ENCODE measurements at places on chromosomes 3 and 15. TPM values are rescaled to one million over a fixed set of nuclear protein-coding genes. Genes with fewer than 3 reads are reported as not detected.

The VEPH1 gene
- total RNA-seq: 1.3 TPM

The ST8SIA2 gene
- total RNA-seq: not detected

The GHRL gene
- total RNA-seq: 0.13 TPM

The UCN2 gene
- 12.9 TPM for total RNA-seq

The SAXO2 gene
- total RNA-seq: 0.38 TPM

The NUSAP1 gene
- 3.7 TPM for total RNA-seq

The ZSCAN2 gene
- 7.4 TPM for total RNA-seq

The ZNF660 gene
- total RNA-seq: 0.26 TPM

The SLC38A3 gene
- total RNA-seq: not detected

- DNase-seq: peak; percentile 27
These were observed 14.4 kb upstream of the HTR3E start for GRCh38 chr3:184082465-184082864.

GRCh38 chr3:12158387-12159226 lies at the start of gene TIMP4:
TSS of gene TIMP4 (minus strand) at chr3:12158912. CDS start at chr3:12158840, 72 bp downstream.
- peak; percentile 67 for DNase-seq

DNA sequence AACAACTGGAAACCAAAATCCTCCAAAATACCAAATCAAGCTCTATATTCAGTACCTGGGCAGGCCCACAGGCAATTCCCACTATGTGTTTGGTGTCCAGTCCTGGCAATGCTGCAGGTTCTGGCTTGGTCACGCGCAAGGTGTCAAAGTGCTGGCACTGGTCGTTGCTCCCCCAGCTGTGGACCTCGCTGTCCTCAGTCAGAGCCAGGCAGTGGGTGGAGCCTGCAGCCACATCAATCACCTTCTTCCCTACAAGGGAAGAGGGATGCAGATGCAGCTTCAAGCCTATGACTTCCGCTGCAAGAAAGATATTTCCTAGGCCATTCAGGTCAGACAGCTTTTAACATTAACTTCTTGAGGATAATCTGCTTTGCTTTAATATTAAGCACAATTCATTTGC lies 61.3 kb downstream of the HERC2 start:
- no peak for DNase-seq

- peak; percentile 18 for DNase-seq
These were observed 58.4 kb upstream of the LRTM1 start for GRCh38 chr3:54986294-54986693.

- DNase-seq: peak; percentile 73
These were observed 1.8 kb downstream of the DIPK2A start for GRCh38 chr3:143973259-143974021.

GRCh38 chr3:172749230-172749965 lies 1.1 kb upstream of the ECT2 start:
- peak; percentile 96 for DNase-seq

DNA sequence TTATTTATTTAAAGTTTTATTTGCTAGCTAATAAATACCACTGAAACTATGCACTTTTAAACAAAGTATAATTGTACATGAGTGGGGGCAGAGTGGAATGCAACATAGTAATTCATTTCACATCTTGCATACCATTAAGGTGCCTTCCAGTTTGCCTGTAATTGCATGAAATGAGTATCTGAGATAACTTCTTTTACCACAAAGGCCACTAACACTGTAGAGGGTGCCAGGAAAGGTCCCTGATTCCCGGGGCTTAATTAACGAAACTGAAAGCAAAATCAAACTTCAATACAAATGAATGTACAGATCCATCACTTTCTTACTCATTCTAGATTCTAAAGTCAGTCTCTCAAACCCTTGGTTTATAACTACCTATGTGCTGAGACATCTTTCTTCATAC lies 2.1 kb downstream of the CD47 start:
- DNase-seq: peak; percentile 29

DNA sequence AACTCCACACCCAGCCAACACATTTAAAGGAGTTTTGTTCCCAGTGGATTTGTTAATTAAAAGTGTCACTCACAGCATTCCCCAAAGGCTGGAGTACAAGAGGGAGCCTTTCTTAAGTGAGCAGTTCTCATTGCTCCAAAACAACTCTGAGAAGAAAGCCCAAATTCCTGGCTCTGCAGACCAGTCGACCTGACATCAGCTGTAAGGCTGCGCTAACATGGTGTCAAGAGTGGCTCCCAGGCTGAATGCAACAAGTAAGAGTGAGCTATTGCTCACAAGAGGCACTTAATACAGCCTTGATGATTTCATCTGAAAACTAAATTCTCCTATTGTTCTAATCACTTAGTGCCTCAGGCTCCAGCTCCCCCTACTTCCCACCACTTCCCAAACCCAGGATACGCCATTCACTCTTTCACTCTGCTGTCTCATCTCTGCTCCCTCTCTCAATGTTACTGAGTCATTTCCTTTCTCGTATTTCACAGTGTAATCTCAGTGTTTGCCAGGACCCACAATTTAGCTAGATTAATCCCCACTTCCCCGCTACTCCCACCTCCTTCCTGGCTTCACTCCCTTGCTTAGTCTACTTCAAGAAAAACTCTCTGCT lies 81.8 kb downstream of the WWTR1 start:
- DNase-seq: peak; percentile 100

GRCh38 chr15:41309226-41309905 lies 23.0 kb downstream of the OIP5 start:
- no peak for DNase-seq

Measured in bronchial epithelial cell (primary cell).